ENCODE measurements at places on chromosomes 5 and 9.
A peak's percentile ranks its signal among the peaks of the same experiment; 100 is the strongest.

DNA sequence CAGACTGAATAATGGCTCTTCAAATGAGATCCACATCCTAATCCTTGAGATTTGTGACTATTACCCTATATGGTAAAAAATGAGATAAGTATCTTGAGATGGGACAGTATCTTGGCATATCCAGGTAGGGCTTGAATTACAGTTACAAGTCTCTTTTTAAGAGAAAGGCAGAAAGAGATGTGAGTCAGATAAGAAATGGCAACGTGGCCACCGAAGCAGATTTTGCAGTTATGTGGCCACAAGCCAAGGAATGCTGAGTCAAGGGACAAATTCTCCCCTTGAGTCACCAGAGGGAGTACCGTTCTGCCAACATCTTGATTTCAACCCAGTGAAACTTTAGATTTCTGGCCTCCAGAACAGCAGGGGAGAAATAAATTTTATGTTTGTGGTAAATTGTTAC lies 1983.0 kb upstream of the C9orf72 start:
- H3K36me3 ChIP-seq = no peaks in the 10 kb centered on the region
- H3K27ac ChIP-seq = no peak overlapping the region
- no peaks in the 10 kb centered on the region for H3K27me3 ChIP-seq
- H3K4me1 ChIP-seq = no peaks in the 10 kb centered on the region
- no peak overlapping the region for H3K4me3 ChIP-seq

DNA sequence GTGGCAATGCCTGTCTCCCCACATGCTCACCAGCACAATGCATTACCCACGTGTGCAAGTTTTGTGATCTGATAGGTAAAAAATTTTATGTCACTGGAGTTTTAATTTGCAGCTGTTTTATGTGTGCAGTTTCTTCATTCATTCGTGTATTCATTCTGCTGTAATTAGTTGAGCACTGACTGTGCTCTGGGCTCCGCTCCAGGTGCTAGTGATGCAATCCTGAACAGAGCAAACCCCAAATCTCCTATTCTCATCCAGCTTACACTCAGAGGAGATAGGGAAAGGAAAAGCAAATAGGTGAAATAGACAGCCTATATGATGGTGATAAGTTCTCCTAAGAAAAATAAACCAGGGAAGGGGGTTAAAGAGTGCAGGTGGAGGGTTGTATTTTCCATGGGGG lies 148.4 kb downstream of the TENT4A start:
- H3K27me3 ChIP-seq = no peaks in the 10 kb centered on the region
- H3K4me1 ChIP-seq = no peaks in the 10 kb centered on the region
- no peak overlapping the region for H3K4me3 ChIP-seq
- no peak for DNase-seq
- H3K27ac ChIP-seq = no peak overlapping the region
- H3K36me3 ChIP-seq = no peaks in the 10 kb centered on the region

- DNase-seq = no peak
- H3K36me3 ChIP-seq = no peaks in the 10 kb centered on the region
- no peak overlapping the region for H3K27ac ChIP-seq
- H3K27me3 ChIP-seq = no peaks in the 10 kb centered on the region
- peaks cover 11% of the 10 kb centered on the region for H3K4me1 ChIP-seq
Observed at GRCh38 chr5:157568222-157568621, 7.4 kb downstream of the ADAM19 start.

DNA sequence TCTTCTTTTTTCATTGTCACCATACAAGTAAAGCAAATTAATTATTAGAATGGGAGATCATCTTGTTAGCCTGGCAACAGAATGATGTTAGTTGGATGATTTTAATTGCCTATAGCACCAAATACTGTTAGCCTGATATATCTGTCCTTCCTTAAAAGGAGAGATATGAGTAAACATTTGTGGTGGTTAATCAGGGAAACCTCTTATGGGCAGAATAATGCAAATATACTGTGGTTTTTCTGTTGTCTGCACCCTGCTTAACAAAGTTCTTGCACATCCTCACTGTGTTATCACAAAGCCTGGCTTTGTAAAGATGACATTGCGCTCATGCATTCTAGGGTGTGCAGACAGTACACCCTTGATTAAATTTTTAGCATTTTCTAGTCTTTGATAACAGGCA lies 254.9 kb upstream of the SMC2 start:
- no peaks in the 10 kb centered on the region for H3K27me3 ChIP-seq
- H3K36me3 ChIP-seq = no peaks in the 10 kb centered on the region
- no peaks in the 10 kb centered on the region for H3K4me1 ChIP-seq
- no peak for DNase-seq
- H3K4me3 ChIP-seq = no peak overlapping the region

GRCh38 chr9:136799079-136799853 lies 3.1 kb downstream of the CCDC183 start:
- H3K27me3 ChIP-seq = no peaks in the 10 kb centered on the region
- no peak overlapping the region for H3K27ac ChIP-seq
- H3K4me3 ChIP-seq = peak overlapping the region; percentile 36
- DNase-seq = peak; percentile 80
- H3K4me1 ChIP-seq = peaks cover 30% of the 10 kb centered on the region

GRCh38 chr9:134391319-134392231 lies 65.3 kb downstream of the RXRA start:
- DNase-seq = no peak
- peaks cover 100% of the 10 kb centered on the region for H3K4me1 ChIP-seq
- H3K27me3 ChIP-seq = no peaks in the 10 kb centered on the region
- H3K27ac ChIP-seq = peak overlapping the region; percentile 22
- no peaks in the 10 kb centered on the region for H3K36me3 ChIP-seq

DNA sequence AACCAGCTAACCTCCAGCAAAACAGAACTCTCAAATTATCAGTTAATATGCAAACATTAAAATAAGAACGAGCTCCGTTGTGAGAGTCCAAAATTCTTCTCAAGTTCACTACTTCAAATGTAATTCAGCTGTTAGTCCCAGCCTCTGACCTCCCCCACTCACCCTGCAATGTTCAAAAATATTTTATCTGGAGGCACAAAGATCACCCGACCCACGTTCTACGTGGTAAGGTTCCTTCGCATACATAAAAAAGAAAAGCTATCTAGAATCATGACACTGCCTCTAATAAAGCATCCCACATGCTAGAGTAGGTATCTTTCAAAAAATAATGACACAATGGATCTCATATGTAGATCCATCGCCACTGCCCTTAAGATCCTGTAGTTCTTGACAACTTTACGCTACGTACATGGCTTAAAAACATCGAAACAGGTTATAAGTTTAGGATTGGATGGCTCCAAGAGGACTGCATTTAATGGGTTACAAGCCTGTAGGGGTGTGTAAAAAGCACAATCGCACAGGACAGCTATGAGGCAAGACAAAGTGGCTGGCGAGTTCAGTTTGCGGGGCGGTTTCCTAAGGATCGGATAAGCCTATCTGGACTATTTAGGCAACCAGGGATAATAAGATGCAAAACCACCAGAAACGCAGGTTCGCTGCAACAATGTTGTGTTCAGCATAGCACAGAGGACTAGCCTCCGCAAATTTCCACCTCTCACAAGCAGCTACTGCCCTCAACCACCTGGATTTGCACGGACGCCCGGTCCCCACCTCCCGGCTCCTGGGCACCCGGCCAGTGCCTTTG lies 969 bp downstream of the CLK4 start:
- no peaks in the 10 kb centered on the region for H3K36me3 ChIP-seq
- H3K4me1 ChIP-seq = peaks cover 42% of the 10 kb centered on the region
- no peaks in the 10 kb centered on the region for H3K27me3 ChIP-seq
- no peak for DNase-seq

DNA sequence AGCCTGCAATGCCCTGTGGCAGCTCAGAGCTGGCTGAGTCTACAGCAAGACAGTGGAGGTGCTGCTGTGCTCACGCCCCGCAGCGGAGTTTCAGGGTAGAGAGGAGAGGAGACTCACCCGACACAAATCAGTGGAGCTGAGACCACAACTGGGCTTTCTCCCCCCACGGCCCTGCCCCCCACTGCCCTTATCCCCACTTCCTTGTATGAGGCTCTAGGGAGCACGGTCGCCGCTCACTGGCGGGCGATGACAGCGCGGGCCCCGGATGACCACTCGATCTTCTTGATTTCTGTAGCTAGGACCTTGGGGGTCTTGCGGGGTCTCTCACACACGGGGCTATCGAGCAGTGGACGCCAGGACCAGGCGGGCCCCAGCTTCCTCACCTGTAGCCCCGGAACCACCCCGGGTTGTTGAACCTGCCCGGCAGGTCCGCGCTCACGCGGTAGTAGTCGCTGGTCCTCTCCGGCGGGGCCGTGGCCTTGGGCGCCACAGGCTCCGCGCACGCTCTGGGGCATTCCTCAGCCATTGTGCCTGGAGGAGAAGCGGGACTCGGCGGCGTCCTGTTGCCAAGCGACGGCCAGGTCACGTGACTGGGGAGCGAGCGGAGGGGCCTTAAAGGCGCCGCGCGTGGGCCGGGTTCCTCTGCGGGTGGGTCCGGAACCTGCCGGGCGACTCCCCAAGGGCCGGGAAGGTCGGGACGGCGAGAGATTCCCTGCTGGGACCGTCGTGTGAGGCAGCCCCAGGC lies 984 bp upstream of the MRPS2 start:
- H3K4me1 ChIP-seq = peaks cover 24% of the 10 kb centered on the region
- peaks cover 17% of the 10 kb centered on the region for H3K36me3 ChIP-seq
- no peak for DNase-seq
- no peaks in the 10 kb centered on the region for H3K27me3 ChIP-seq
- H3K4me3 ChIP-seq = peak overlapping the region; percentile 83

DNA sequence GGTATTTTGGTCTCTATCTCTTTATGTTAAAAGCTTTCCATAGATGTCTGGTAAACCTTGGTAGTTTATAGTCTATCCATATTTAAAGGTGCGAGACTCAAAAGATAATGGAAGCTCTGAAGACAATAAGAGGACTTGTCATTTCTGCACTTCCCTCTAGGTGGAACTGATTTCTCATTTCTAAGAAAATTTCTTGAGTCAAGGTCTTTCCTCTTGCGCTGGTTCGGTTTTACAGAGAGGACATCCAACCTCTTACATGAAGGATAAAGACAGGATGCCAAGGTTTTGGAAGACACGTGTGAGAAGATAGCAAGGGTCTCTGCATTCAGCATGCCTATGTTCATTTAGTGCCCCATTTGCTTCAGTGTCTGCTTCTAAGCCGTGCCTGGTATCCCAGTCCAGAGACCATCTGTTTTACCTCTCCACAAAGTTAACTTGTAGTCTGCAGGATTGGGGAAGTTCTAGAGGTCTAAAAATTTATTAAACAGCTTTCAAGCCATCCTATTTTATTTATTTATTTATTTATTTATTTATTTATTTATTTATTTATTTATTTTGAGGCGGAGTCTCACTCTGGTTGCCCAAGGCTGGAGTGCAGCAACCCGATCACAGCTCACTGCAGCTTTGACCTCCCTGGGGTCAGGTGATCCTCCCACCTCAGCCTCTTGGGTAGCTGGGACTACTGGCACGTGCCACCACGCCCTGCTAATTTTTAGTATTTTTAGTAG lies 41.6 kb downstream of the KIAA1191 start:
- no peak for DNase-seq
- peaks cover 26% of the 10 kb centered on the region for H3K36me3 ChIP-seq
- H3K4me1 ChIP-seq = no peaks in the 10 kb centered on the region
- H3K4me3 ChIP-seq = no peak overlapping the region
- no peak overlapping the region for H3K27ac ChIP-seq
- H3K27me3 ChIP-seq = no peaks in the 10 kb centered on the region

GRCh38 chr9:304519-305185 lies 90.0 kb downstream of the DOCK8 start:
- H3K4me1 ChIP-seq = peaks cover 9% of the 10 kb centered on the region
- no peak overlapping the region for H3K4me3 ChIP-seq
- no peaks in the 10 kb centered on the region for H3K27me3 ChIP-seq
- H3K36me3 ChIP-seq = no peaks in the 10 kb centered on the region
- no peak for DNase-seq

All from vagina (tissue), 2 donors.